ENCODE measurements at places on chromosomes 6 and 20.
A peak's percentile ranks its signal among the peaks of the same experiment; 100 is the strongest.

DNA sequence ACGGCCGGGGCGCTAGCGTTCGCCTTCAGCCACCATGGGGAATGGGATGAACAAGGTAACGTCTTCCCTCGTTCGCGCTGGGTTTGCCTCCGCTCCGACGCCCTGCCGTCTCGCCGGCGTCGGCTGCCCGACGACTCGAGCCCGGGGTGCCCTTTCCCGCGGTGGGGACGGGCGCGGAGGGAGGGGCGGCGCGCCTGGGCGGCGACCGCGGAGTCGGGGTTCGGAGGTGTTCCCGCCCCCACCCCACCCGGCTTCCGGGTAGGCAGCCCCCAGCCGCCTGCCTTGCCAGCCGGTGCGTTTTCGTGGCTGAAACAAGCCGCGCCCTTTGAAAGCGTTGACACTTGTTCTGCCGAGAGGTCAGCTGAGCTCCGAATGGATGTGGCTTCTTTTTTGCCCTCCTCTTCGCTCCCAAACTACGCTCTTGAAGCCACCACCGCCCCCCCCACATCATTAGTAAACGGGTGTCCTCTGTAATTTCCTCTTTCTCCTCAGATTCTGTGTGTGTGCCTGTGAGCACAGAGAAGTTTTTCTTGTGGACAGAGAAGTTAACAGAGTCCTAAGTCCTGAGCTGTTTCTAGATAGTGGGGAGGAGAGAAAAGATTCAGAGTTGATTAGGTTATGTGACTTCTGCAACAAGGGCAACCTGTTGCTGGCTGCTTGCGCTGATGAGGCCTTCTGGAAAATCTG, 362 bp downstream of the DUSP22 start:
- peak overlapping the region; percentile 61 for H3K4me3 ChIP-seq
- peak; percentile 51 for DNase-seq
- no peaks in the 10 kb centered on the region for H3K36me3 ChIP-seq
- H3K27me3 ChIP-seq = peaks cover 15% of the 10 kb centered on the region
- H3K4me1 ChIP-seq = peaks cover 22% of the 10 kb centered on the region

DNA sequence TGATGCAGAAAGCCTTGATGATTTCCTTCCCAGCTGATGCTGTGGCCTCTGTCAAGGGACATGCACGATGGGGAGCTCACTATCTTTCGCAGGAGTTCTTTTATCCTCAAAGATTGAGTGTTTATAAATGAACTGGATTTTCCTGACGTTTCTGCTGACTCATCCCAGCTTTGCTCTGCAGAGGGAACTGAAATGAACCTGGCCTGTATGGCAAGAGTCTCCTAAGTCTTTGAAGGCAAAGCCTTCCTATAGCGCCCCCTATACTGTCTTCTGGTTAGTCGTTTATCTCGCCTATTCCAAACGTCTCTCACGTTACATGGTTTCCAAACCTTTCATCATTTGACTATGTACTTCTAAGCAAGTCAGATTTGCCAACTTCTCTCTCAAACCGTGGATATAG, 565.3 kb downstream of the KIF16B start:
- H3K27ac ChIP-seq = no peak overlapping the region
- H3K4me1 ChIP-seq = no peaks in the 10 kb centered on the region
- no peak overlapping the region for H3K4me3 ChIP-seq
- H3K36me3 ChIP-seq = no peaks in the 10 kb centered on the region
- H3K27me3 ChIP-seq = no peaks in the 10 kb centered on the region

- H3K4me1 ChIP-seq = peaks cover 17% of the 10 kb centered on the region
- no peak for DNase-seq
- no peak overlapping the region for H3K4me3 ChIP-seq
- H3K36me3 ChIP-seq = no peaks in the 10 kb centered on the region
- no peaks in the 10 kb centered on the region for H3K27me3 ChIP-seq
Observed at GRCh38 chr6:113587078-113587699, 270.0 kb upstream of the MARCKS start.

GRCh38 chr6:43774776-43775534, 4.9 kb downstream of the VEGFA start:
- H3K36me3 ChIP-seq = peaks cover 40% of the 10 kb centered on the region
- peak overlapping the region; percentile 95 for H3K4me3 ChIP-seq
- no peaks in the 10 kb centered on the region for H3K27me3 ChIP-seq
- H3K4me1 ChIP-seq = peaks cover 37% of the 10 kb centered on the region
- H3K27ac ChIP-seq = peak overlapping the region; percentile 86

- no peak for DNase-seq
- no peak overlapping the region for H3K4me3 ChIP-seq
- no peaks in the 10 kb centered on the region for H3K4me1 ChIP-seq
- no peaks in the 10 kb centered on the region for H3K36me3 ChIP-seq
- no peak overlapping the region for H3K27ac ChIP-seq
Observed at GRCh38 chr6:46058951-46059350, 43.3 kb upstream of the CLIC5 start.

- no peaks in the 10 kb centered on the region for H3K27me3 ChIP-seq
- no peaks in the 10 kb centered on the region for H3K4me1 ChIP-seq
- no peaks in the 10 kb centered on the region for H3K36me3 ChIP-seq
- DNase-seq = no peak
- no peak overlapping the region for H3K27ac ChIP-seq
- no peak overlapping the region for H3K4me3 ChIP-seq
Observed at GRCh38 chr6:112503091-112503596, 156.0 kb downstream of the RFPL4B start.

- no peaks in the 10 kb centered on the region for H3K36me3 ChIP-seq
- peaks cover 25% of the 10 kb centered on the region for H3K27me3 ChIP-seq
- no peak overlapping the region for H3K27ac ChIP-seq
- DNase-seq = no peak
- no peaks in the 10 kb centered on the region for H3K4me1 ChIP-seq
Observed at GRCh38 chr6:72620871-72621290, 983 bp upstream of the KCNQ5 start.

GRCh38 chr6:152356662-152357061, 280.5 kb downstream of the SYNE1 start:
- DNase-seq = peak; percentile 63
- H3K27ac ChIP-seq = no peak overlapping the region
- H3K36me3 ChIP-seq = no peaks in the 10 kb centered on the region
- H3K27me3 ChIP-seq = no peaks in the 10 kb centered on the region
- H3K4me3 ChIP-seq = no peak overlapping the region
- no peaks in the 10 kb centered on the region for H3K4me1 ChIP-seq

DNA sequence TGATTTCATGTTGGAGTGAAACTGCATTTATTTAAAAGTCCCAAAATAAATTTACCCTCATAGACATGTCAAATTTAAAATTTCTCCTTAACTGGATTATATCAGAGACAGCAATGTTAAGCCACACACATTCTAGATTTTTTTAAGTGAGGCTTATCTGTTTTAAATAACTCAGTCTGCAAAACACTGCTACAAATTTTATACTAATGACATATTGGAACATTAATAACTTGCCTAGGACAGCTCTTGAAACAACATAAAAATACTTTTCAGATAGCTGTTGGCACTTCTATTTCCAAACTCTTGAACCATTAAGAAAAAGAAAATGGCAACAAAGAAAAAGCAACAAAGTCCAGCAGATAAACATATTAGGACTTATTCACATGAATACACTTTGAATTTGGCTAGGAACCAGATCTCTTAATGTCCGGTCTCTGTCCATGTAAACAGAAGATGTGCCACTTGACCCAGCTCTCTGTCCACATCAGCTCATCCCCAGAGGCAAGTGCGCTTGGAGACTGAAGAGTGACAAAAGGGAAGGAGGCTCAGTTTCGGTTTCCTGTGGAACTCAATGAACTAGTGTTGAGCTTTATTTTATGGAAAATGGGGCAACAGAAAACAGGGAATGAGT, 219.3 kb upstream of the THBS2 start:
- no peak for DNase-seq

DNA sequence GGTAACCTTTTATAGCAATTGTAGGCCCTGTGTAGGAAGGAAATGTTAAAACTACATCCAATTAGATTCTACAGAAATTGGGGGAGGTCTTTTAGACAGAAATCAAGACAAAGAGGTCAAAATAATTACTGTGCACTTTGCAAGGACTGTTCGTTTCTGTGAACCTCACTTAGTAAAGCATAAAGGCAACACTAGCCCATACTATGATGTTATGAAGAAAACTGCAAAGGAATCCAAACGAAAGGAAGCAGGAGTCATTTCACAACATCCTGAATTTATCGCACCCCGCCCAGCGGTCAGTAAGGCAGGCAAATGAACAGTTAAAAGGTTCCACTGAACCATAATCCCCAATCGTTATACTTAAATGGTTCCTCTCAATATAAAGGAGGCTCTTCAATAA, 429.5 kb upstream of the ARID1B start:
- H3K27ac ChIP-seq = no peak overlapping the region
- no peaks in the 10 kb centered on the region for H3K4me1 ChIP-seq
- H3K4me3 ChIP-seq = no peak overlapping the region
- no peaks in the 10 kb centered on the region for H3K36me3 ChIP-seq

DNA sequence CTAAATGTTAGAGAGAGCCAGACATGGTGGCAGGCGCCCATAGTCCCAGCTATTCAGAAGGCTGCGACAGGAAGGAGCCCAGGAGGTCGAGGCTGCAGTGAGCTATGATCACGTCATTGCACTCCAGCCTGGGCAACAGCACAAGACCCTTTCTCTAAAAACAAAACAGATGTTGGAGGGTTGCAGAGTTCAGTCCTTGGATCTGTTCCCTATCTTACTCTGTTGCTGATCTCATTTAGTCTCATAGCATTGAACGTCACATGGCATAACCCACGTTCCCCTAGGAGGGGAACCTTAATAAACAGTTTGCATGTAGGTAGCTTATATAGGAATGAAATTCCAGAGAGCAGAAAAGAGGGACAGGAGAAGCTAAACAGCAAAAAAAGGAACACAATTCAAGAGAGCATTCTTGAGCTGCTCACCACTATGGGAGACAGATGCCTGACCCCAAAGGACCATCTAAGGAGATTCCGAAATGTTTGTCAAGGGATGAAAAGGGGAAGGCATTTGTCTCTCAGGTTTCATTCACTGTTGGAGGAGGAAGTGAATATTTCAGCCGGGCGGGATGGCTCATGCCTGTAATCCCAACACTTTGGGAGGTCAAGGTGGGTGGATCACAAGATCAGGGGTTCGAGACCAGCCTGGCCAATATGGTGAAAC, 54.6 kb upstream of the PIM1 start:
- no peak overlapping the region for H3K27ac ChIP-seq
- H3K36me3 ChIP-seq = no peaks in the 10 kb centered on the region
- H3K4me3 ChIP-seq = no peak overlapping the region
- no peak for DNase-seq

DNA sequence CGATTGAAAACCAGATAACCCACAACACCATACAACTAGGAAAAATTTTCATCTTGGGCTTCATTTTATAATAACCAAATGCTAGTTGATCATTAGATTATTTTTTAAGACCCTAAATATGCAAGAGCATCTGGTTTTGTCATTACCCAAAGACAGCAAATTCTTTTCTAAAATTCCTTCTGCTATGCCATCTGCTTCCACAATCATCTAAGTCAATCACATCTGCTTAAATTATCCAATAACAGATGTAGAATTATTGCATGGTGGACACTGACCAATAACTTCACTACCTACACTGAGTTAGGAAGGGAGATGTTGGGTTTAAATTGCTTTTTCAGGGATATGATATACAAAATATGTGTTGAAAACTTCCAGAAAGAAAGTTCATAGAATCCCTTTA, 41.9 kb downstream of the PKHD1 start:
- DNase-seq = no peak
- no peak overlapping the region for H3K27ac ChIP-seq
- no peak overlapping the region for H3K4me3 ChIP-seq
- no peaks in the 10 kb centered on the region for H3K36me3 ChIP-seq
- H3K27me3 ChIP-seq = no peaks in the 10 kb centered on the region
- H3K4me1 ChIP-seq = no peaks in the 10 kb centered on the region

- no peak for DNase-seq
- no peak overlapping the region for H3K27ac ChIP-seq
- H3K4me1 ChIP-seq = no peaks in the 10 kb centered on the region
- H3K4me3 ChIP-seq = no peak overlapping the region
- H3K27me3 ChIP-seq = no peaks in the 10 kb centered on the region
Observed at GRCh38 chr6:51901766-51902764, 185.3 kb downstream of the PKHD1 start.

DNA sequence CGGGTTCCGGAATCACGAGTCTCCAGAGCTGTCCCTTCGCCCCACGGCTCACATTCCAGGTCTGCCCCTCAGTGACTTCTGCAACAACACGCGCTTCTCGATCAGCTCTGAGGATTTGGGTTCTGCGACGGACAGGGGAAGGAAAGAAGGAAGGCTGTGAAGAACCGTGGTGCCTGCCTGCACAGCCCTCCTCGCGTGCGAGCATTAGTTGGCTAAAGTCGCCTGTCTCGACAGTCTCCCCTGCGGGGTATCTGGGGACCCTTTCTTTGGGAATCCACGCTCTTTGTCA, 23.1 kb downstream of the VPS52 start:
- H3K4me3 ChIP-seq = peak overlapping the region; percentile 64
- no peak for DNase-seq
- peak overlapping the region; percentile 81 for H3K27ac ChIP-seq
- no peaks in the 10 kb centered on the region for H3K27me3 ChIP-seq

DNA sequence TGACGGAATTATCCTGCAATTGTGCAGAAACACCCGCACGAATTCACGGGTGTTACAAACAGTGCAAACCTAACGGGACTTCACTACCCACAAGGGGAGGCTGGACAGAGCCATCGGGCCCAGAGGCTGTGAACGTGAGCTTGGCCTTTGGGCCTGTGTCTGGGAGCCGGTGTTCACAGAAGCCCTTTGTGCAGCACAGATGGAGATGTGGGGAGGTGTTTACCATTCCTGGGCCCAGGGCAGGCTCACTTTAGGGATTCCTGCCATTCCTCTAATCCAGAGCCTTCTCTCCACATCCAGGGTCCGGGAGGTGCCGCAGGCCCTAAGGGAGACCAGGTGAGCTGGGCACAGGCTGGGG, 15.0 kb downstream of the COL9A3 start:
- no peaks in the 10 kb centered on the region for H3K27me3 ChIP-seq
- no peak overlapping the region for H3K27ac ChIP-seq
- H3K4me3 ChIP-seq = no peak overlapping the region
- H3K36me3 ChIP-seq = peaks cover 14% of the 10 kb centered on the region

DNA sequence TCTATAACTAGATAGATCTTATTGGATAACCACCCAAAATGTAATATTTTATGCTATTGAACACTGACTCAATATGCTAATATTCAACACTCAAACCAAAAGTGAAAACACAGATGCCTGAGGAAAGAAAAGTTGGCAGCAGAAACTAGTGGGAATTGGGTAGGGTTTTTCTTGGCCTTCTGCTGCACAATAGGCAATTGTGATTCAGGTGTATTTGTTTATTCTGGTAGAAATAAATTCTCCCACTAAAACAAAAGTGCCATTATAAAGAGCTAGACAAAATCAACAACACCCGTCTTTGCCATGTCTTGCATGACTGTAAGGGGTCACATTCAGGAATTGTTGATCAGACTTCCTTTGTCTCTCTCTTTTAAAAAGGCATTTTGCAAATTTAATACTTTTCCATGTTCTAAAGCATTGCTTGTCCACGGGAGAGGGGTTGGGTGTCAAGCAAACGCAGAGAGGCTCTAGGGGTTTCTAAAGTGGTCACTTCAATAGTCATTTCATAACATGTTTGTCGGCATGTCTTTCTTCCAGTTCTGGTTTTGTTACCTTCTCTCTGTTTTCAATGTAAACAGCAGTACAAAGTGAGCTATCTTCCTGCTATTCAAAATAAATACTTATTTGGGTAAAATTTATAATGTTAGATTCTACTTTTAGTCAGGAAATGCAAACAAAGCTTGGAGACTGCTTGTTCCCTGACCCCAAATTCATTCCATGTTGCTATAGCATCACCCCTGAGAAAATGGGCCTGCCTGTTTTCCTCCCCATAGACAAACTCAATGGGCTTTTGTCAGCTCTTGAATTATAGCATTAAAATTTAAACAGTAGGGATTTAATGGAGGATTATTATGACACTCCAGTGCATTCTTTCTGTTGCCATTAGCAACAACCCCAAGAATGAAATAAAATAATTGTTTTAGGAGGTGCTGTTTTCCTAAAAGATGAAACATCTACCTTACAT, 217.0 kb upstream of the CCN2 start:
- H3K4me1 ChIP-seq = peaks cover 16% of the 10 kb centered on the region
- DNase-seq = peak; percentile 37
- H3K27me3 ChIP-seq = peaks cover 7% of the 10 kb centered on the region
- no peak overlapping the region for H3K4me3 ChIP-seq
